ENCODE measurements at places on chromosomes 2 and 18.

DNA sequence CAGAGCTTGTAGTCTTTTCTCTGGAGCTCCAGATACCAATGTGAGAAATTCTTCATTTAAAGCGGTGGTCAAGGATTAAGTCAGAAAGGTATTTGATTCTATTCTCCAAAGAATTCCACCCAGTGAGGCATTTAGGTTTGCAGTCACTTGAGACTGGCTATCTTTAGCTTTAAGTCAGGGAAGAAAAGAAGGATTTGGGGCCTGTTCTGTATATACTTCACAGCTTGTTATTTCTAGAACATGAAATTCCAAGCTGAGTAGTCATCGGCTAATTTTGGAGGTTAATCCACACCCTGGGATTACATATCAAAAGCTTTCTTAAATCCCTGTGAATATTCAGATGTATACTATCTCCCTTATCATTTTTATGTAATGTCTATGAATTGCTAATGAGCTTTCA lies 39.4 kb downstream of the MYOM1 start:
- DNase-seq, result peak; percentile 53

- DNase-seq, result peak; percentile 15
These were observed 10.0 kb upstream of the GCA start for GRCh38 chr2:162333968-162334367.

GRCh38 chr2:150561076-150561475 lies 73.6 kb upstream of the RND3 start:
- no peak for DNase-seq

- DNase-seq, result peak; percentile 43
These were observed 191.0 kb upstream of the LHCGR start for GRCh38 chr2:48946449-48947048.

DNA sequence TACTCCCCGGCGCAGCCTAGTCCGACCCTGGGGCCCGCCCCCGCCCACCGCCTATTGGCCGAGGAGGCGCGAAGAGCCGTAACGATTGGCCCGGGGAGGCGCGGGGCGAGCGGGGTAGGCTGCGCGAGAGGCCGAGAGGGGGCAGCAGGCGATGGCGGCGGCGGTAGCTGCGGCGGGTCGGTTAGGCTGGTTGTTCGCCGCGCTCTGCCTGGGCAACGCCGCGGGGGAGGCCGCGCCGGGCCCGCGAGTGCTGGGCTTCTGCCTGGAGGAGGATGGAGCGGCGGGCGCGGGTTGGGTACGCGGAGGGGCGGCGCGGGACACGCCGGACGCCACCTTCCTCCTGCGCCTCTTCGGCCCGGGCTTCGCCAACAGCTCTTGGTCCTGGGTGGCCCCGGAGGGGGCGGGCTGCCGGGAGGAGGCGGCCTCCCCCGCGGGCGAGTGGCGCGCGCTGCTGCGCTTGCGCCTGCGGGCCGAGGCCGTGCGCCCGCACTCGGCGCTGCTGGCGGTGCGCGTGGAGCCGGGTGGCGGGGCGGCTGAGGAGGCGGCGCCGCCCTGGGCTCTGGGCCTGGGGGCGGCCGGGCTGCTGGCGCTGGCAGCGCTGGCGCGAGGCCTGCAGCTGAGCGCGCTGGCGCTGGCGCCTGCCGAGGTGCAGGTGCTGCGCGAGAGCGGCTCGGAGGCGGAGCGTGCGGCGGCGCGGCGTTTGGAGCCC lies at the start of gene CNNM3:
Gene CNNM3, plus strand, starts transcription at position 142 of the 709 bp plus-strand sequence. Its CDS starts 10 bp downstream, at position 152.
- peak; percentile 94 for DNase-seq

DNA sequence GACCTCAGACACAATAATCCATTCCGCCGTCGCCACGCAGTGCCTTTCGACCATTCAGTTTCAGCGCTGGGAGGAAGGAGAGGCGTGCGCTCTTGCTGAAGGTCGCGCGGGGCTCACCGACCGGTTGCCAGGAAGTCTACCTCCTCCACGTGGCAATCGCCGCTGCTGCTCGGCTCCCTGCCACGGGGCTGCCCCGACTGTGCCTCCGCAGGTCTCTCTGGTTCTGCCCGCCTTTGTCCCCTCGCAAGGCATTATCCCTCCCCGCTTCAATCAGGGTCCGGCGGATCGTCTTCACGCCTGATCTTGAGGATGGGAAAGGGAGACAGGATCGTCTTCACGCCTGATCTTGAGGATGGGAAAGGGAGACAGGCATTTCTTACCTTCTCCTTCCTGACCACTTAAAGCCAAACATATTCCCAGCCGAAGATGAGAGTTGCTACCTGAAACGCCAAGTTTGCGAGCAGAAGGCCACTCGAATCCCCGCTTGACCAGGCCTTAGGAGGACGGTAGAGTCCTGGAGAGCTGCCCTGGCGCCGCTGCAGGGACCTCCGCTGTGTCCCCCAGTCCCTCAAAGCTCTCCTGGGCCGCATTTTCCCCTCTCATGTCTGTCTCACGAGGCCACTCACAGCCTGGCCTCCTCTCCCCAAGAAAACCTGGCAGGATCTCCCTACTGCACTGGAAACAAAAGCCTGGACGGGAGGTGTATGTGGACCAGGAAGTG lies 4.3 kb upstream of the GPR45 start:
- no peak for DNase-seq

DNA sequence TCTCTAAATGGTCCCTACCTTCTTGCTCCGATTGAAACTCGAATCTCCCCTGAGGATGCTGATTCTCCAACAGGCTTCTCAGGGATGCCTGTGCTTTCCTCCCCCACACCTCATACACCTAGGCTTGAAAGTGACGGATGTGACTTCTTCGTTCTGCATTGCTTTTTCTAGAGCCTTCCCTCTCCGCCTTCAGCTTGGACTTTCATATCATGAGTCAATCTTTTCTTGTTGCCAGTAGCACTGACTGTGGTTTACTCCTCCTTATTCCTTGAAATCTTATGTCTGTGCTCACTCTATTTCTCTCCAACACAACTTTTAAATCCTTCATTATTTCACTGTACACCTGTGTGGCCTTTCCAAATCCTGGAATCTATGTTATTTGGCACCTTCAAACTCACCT lies 451.4 kb downstream of the TMX3 start:
- DNase-seq, result peak; percentile 25

GRCh38 chr2:42978175-42978886 lies 185.9 kb upstream of the HAAO start:
- DNase-seq, result no peak

- no peak for DNase-seq
These were observed 374.3 kb downstream of the TMX3 start for GRCh38 chr18:68340606-68341005.

GRCh38 chr2:23241611-23242245 lies 143.3 kb upstream of the KLHL29 start:
- no peak for DNase-seq

DNA sequence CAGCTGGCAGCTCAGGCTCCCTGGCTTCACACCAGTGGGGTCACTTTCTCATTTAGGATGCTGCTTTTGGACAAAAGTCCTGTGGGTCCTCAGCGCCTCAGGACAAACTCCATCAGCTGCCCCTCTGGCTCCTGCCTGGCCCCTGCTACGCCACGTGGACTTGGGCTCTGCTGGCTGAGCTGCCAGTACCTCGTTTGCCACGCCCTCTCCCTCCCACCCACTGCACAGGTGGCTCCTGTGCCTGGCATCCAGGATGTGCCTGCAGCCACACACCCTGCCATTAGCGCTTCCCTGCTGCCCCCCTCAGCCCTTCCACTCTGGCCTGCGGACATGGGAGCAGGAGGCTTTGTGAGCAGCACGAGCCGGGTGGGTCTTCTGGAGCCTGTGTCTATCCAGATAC lies 118.9 kb downstream of the ZNF236 start:
- DNase-seq, result no peak

DNA sequence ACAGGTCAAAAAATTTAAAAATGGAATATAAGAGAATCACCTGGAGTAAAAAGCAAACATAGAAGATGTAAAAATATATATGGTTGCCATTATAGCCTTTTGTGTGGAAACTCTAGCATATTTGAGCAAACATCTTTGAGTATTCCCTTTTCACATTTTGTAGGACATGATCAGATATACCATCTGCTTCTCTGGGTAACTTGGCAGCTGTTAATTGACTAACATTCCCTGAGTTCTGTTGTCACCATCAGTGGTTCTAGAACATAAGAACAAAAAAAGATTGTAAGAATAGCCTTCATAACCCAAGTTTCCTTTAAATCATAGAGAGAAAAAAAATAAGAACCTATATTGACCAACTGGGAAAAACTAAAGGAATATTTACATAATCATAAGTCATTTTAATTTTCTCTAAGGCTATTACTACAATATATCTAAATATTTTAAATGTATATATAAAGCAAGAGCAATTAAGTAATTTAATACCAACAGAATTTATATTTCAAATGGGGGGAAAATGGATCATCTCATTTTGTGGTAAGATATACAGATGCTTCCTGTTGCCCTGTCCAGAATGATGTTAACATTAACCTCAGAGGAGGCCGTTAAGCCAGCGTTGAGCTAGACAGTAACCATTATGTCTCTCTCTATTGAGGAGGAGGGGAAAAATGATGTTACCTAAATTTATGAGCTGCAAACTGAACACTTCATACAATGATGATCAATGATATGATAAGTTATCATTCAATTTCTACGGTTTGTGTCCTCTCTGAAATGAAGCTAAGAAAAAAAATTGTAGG lies 9.8 kb upstream of the INO80D start:
- DNase-seq, result no peak

- no peak for DNase-seq
These were observed 83.1 kb downstream of the FIGN start for GRCh38 chr2:163652751-163653150.

GRCh38 chr2:131038258-131039100 lies 54.8 kb downstream of the FAM168B start:
- no peak for DNase-seq

- DNase-seq, result peak; percentile 43
These were observed 285.1 kb downstream of the SLC4A3 start for GRCh38 chr2:219912491-219912921.

- no peak for DNase-seq
These were observed 171.9 kb downstream of the FMNL2 start for GRCh38 chr2:152506843-152507242.

DNA sequence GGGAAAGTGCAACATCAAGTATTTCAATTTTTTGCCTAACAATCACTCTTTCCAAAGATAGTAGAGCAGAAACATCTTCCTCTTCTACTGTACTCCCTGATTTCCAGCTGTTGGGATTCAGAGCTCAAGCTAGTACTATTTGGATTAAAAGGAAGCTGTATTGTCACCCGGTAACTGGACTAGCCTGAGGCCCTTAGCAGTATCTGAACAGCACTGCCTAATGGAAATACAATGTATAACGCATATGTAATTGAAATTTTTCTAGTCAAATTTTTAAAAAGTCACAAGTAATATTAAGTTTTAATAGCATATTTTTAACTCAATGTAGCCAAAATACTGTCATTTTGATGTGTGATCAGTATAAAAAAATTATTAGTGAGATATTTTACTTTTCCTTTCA lies 86.2 kb downstream of the COX7A2L start:
- no peak for DNase-seq

GRCh38 chr2:40773291-40773690 lies 321.4 kb upstream of the SLC8A1 start:
- no peak for DNase-seq

- no peak for DNase-seq
These were observed 39.3 kb upstream of the NFATC1 start for GRCh38 chr18:79356435-79356834.

DNA sequence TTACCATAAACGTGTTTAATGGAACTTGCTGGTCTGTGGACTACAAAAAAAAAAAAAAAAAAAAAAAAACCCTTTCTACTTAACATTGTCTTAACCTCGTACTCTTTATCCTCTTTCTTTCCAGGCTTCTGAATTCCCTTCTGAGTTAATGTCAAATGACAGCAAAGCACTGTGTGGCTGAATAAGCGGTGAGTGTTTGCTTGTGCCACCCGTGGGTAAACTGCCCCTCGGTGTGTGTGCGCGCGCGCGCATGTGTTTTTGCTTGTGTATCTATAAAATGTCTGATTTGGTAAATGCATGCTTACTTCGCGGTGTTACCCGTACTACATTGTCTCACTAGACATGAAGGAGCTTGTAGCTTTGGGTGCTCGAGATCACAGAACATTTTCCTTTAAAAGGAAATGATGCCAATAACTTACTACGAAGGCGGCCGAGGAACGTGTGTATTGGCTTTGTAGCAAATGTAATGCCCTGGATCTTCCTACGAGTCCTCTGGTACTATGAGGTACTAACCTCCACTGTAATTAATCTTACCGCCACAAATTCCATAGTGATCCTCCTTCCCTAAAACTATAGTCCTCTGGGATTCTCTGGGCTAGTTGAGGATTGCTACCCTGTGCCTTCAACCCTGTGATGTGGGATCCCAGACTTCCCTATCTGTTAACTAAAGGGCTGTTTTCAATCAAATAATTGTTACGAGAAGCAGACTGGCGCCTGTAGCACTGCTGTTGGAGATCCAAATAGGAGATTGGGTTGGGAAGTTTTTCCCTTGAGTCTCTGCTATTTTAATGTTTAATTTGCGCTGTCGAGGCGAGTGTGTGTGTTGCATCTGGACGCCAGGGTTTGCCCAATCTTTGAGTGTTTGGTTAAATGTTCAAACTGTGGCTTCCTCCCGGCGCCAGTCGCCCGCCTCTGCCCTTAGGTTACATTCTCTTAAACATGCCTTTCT lies 1.1 kb downstream of the ID2 start:
- peak; percentile 57 for DNase-seq

- no peak for DNase-seq
These were observed 65.6 kb downstream of the EMX1 start for GRCh38 chr2:72982781-72983499.

DNA sequence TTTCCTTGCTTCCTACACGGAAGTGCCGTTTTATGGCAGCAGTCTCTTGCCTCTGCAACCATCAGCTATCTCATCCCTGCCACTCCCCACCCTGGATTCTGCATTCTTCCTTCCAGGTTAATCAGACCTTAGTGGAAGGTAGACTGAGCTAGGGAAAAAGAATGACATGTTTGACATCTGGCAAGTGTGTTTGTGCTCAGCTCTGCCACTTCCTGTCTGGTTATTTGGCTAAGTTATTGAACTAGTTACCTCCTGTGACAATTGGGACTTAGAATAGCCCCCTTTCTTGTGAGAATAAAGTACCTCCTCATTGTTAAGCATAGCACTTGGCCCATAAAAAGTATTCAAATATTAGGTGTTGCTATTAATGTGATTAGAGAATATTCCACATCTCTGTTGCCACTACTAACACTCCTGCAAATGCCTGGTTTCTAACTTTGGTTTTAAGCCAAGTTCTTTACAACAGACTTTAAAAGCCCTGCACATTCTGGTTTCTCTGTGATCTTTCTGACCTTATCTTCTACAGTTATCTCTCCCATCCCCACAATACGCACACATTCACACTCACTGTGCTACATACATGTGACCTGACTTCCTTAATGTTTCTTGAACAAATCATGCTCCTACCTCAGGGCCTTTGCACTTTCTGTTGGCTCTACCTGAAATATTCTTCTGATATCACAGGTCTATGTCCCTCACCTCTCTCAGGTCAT lies 10.8 kb upstream of the MAPRE2 start:
- DNase-seq, result no peak
